ENCODE measurements at places on chromosomes 7 and 10.

DNA sequence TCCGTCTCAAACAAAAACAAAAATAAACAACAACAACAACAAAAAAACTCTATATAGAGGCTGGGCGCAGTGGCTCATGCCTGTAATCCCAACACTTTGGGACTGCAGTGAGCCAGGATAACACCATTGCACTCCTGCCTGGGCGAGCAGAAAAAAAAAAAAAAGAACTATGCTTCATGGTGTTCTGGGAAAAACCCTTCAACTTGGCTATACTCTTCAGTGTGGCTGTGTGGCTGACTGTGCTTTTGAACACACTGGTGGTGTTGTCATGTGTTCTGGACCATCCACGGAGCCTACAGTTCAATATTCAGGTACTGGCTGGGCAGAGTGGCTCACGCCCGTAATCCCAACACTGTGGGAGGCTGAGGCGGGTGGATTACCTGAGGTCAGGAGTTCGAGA lies 26.5 kb downstream of the SNX8 start:
- no peak for DNase-seq

DNA sequence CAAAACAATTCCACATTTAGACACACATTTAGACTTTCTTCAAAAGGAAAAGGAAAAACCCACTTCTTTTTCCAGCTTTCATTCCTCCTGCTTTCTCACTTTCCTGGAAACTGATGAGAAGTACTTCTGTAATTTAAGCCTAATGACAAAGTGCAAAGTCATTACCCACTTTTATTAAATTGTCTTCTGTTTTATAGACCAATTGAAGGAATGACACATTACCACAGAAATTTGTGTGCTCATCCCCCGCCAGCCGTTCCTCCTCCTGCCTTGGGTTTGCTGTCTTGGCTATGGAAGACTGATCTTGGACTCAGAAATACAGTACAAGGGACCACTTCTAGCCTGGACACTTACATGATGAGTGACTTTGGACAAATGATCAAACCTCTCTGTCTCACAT lies 717.8 kb downstream of the SORCS3 start:
- peak; percentile 56 for DNase-seq

DNA sequence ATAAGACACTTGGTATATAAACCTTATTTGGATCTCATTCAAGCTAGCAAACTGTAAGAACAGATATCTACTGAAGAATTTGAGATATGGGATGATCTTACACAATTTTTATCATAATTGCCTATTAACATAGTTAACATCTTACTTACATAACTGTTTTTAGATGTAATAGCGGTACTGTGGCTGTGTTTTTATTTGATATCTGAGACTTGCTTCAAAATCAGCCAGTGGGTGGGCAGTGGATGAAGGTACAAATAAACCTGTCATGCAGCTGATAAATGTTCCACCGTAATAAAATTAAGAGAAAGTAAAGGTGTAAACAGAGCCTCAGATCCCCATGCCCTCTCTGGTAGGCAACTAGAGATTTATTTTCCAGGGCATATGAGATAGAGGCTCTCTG lies 28.4 kb upstream of the PTPRN2 start:
- no peak for DNase-seq

DNA sequence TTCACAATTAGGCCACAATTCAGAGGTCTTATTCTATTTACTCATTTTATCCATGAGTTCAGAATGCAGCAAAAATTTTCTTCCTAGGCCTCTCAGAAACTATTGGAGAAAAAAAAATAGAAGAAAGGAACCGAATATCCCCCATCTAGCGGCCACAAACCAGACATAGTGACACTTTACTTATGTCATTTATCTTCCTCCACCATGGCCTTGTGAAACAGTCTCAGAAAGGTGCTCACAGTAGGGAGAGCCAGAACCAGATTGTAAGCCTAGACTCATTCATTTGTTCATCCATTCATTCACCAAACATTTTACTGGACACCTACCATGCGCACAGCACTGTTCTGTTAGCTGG lies 16.0 kb downstream of the CREB3L2 start:
- no peak for DNase-seq

GRCh38 chr10:74822521-74823089 lies 3.8 kb upstream of the KAT6B start:
- no peak for DNase-seq

DNA sequence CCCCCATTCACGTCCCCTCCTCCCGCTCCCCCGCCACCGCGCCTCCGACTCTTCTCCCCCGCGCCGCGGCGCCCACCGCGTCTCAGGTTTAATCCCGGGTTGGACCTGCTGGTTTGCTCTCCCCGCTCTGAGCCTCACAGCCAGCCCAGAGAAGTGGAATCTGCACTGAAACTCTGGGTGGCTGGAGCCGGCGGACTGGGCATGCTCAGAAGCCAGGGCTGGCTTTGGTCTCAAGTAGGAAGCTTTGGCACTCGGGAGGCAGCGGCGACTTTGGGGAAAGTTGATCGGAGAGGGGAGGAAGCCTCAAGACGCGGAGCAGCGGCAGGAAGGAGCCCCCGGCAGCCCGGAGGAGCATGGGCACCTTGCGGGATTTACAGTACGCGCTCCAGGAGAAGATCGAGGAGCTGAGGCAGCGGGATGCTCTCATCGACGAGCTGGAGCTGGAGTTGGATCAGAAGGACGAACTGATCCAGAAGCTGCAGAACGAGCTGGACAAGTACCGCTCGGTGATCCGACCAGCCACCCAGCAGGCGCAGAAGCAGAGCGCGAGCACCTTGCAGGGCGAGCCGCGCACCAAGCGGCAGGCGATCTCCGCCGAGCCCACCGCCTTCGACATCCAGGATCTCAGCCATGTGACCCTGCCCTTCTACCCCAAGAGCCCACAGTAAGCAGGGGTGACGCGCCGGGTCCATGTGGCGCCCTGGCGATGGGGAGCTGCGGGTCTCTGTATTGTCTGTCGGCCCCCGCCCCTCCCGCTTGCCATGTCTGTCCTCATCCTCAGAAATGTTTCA lies at the start of gene PRKG1:
TSS of gene PRKG1 (plus strand) at position 250 of the 791 bp plus-strand sequence.
- DNase-seq = peak; percentile 28

GRCh38 chr10:56880606-56881005 lies 519.5 kb upstream of the ZWINT start:
- DNase-seq = no peak

GRCh38 chr10:30422981-30423654 lies 10.9 kb upstream of the MAP3K8 start:
- DNase-seq = peak; percentile 85

- no peak for DNase-seq
These were observed 137.9 kb upstream of the SEMA3E start for GRCh38 chr7:83786858-83787257.
